HCT116 (cell line): ENCODE measurements at places on chromosomes 11 and 22.

DNA sequence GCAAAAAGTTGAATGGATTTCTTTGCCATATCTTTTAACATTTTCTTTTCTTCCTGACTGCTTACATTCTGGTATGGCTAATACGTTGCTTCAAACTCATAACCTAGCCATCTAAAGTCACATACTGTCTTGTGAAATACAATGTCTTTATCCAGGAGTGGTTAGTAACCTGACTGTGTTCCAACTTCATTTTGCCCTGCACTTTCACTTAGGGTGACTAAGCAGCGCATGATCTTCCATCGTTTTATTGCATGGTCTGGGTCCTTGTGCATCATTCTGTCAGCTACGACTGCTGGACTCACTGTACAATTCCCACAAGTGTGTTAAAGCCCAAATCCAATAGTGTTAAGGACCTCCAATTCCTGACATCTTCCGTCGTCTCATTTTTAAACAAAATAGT, 403.2 kb downstream of the NTM start:
- no peak for DNase-seq

DNA sequence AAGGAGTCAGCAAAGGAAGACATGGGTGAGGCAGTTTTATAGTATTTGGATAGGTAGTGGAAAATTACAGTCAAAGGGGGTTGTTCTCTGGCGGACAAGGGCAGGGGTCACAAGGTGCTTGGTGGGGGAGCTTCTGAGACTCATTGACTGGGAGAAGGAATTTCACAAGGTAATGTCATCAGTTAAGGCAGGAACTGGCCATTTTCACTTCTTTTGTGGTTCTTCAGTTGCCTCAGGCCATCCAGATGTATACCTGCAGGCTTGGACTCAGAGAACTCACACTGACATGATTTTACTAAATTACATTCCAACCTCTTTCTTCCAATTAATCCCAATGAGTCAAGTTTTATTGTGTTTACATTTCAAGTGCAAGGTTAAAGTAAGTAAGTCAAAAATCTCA, 240.5 kb upstream of the API5 start:
- no peak for DNase-seq

DNA sequence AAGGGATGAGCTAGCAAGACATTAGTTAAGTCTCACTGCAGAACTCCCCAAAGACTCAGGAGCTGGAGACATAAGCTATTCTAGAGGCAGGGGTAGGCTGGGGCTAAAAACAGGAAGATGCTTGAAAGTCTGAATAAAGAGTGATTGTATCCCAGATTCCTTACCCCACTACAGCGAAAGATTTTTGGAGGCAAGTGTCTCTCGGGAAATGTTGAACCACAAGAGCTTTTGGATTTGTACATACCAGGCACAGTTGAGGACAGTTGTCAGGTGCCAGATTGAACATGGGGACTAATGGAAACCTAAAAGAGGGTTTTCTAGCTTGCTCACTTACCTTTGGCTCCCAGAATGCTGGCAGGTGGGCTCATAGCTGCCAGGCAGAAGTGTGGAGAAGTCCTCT, 43.5 kb upstream of the OR9Q1 start:
- no peak for DNase-seq

- no peak for DNase-seq
Measured at GRCh38 chr11:19242179-19242932, 1.6 kb upstream of the E2F8 start.
